ENCODE measurements at places on chromosomes 6 and 20.

DNA sequence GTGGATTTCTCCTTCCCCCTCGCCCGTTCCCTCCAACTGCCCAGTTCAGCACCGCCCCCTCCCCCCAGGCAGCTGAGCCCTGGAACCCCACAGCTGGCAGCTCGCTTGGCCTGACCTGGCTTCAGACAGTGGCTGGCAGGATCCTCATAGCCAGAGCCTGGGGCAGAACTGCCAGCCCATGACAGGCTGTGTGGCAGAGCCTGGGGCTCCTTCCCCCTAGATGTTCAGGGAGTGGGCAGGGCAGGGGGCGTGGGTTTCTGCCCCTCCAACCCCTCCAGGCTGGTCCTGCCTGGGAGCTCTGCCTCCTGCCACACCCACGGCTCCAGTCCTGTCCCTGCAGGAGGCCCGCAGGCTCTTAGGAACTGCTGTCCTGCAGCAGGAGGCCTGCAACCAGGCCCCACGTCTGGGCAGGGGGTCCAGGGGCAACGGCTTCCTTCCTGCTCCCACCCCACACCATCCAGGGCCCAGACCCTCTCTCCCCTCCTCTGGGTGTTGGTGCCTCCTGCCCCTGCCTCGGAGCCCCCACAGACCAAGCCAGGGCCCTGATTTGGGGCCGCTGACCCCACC, 9.6 kb upstream of the KCNQ2 start:
- DNase-seq = no peak
- H3K4me3 ChIP-seq = no peak overlapping the region
- H3K4me1 ChIP-seq = no peaks in the 10 kb centered on the region
- H3K36me3 ChIP-seq = peaks cover 3% of the 10 kb centered on the region

GRCh38 chr6:130503146-130503545, 137.3 kb downstream of the TMEM200A start:
- no peak for DNase-seq
- H3K36me3 ChIP-seq = no peaks in the 10 kb centered on the region
- no peaks in the 10 kb centered on the region for H3K4me1 ChIP-seq
- no peak overlapping the region for H3K27ac ChIP-seq
- H3K4me3 ChIP-seq = no peak overlapping the region
- H3K27me3 ChIP-seq = no peaks in the 10 kb centered on the region

GRCh38 chr20:36988494-36988966, 37.0 kb upstream of the SAMHD1 start:
- no peak overlapping the region for H3K4me3 ChIP-seq
- no peaks in the 10 kb centered on the region for H3K27me3 ChIP-seq
- peaks cover 9% of the 10 kb centered on the region for H3K36me3 ChIP-seq
- peaks cover 10% of the 10 kb centered on the region for H3K4me1 ChIP-seq
- no peak for DNase-seq

- no peak overlapping the region for H3K4me3 ChIP-seq
- no peaks in the 10 kb centered on the region for H3K27me3 ChIP-seq
- H3K4me1 ChIP-seq = peaks cover 6% of the 10 kb centered on the region
- no peak overlapping the region for H3K27ac ChIP-seq
These were observed 150.8 kb downstream of the ASCC3 start for GRCh38 chr6:100730001-100730980.

GRCh38 chr20:32336918-32337347, 21.2 kb upstream of the ASXL1 start:
- H3K27me3 ChIP-seq = no peaks in the 10 kb centered on the region
- peaks cover 31% of the 10 kb centered on the region for H3K4me1 ChIP-seq
- peak overlapping the region; percentile 24 for H3K27ac ChIP-seq
- H3K36me3 ChIP-seq = peaks cover 7% of the 10 kb centered on the region

DNA sequence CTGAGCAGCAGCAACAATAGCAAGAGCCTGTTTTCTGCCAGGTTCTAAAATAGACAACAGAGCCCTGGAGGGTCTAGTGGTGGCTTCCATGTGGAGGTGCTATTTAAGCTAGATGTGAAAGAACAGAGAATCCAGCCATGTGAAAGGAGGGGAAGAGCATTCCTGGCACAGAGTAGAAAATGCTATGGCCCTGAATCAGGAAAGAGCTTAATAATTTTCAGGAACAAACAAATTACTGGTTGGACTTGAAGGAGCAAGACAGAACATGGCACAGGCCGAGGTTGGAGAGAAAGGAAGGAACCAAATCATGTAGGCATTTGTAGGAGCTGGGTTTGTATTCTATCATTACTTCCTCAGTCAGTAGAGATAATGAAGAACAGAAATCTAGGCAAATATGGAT, 98.3 kb downstream of the AIG1 start:
- DNase-seq = no peak
- H3K36me3 ChIP-seq = peaks cover 7% of the 10 kb centered on the region
- no peaks in the 10 kb centered on the region for H3K27me3 ChIP-seq
- peaks cover 5% of the 10 kb centered on the region for H3K4me1 ChIP-seq
- no peak overlapping the region for H3K4me3 ChIP-seq

- H3K27me3 ChIP-seq = no peaks in the 10 kb centered on the region
- no peak overlapping the region for H3K27ac ChIP-seq
- no peaks in the 10 kb centered on the region for H3K4me1 ChIP-seq
- H3K4me3 ChIP-seq = no peak overlapping the region
These were observed 190.4 kb upstream of the JAG1 start for GRCh38 chr20:10864076-10864672.

DNA sequence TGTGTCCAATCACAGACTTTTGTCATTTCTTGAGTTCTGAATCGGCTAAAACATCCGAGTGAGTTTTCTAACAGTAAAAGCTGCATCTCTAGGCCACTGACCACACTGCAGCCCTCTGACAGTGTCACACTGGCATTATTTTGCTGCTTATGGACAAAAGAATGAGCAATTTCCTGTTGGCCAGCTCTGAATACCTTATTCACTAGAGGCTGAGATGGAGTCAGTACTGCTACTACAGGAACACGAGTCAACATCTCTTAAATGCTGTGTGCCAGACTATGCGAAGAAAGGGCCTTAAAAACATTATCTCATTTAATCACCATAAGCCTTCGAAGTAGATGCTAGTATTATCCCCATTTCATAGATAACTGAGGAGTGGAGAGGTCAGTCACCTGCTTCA, 42.5 kb upstream of the IPCEF1 start:
- H3K4me3 ChIP-seq = no peak overlapping the region
- H3K27ac ChIP-seq = no peak overlapping the region
- H3K36me3 ChIP-seq = peaks cover 1% of the 10 kb centered on the region
- H3K4me1 ChIP-seq = peaks cover 2% of the 10 kb centered on the region

DNA sequence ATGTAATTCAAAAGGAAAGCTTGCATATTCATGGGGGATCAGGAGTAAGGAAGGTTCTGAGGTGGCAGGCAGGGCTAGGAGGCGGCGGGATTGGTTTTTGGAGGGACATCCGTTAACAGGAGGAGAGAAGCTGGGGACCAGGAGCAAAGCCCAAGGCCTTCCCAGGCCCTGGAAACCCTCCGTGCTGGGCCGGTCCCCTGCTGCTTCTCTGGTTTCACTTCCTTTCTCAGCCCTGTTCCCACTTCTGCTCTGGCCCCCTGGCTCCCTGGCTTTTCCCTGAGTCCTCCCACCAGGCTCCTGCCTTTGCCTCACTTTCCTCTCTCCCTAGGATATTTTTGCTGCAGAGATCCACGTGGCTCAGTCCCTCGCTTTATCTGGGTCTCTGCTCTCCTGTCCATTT, 26.4 kb upstream of the SALL4 start:
- H3K4me3 ChIP-seq = no peak overlapping the region
- DNase-seq = no peak
- H3K4me1 ChIP-seq = no peaks in the 10 kb centered on the region
- no peak overlapping the region for H3K27ac ChIP-seq

- no peak overlapping the region for H3K27ac ChIP-seq
- DNase-seq = no peak
- no peak overlapping the region for H3K4me3 ChIP-seq
- H3K27me3 ChIP-seq = no peaks in the 10 kb centered on the region
- no peaks in the 10 kb centered on the region for H3K36me3 ChIP-seq
These were observed 145.7 kb downstream of the CDH4 start for GRCh38 chr20:61397790-61398189.

- H3K4me3 ChIP-seq = no peak overlapping the region
- H3K27ac ChIP-seq = no peak overlapping the region
- no peaks in the 10 kb centered on the region for H3K4me1 ChIP-seq
- DNase-seq = no peak
These were observed 22.5 kb downstream of the THBS2 start for GRCh38 chr6:169230946-169231789.

GRCh38 chr6:128204616-128205015, 303.8 kb upstream of the THEMIS start:
- H3K36me3 ChIP-seq = peaks cover 6% of the 10 kb centered on the region
- no peaks in the 10 kb centered on the region for H3K27me3 ChIP-seq
- peaks cover 13% of the 10 kb centered on the region for H3K4me1 ChIP-seq
- no peak overlapping the region for H3K4me3 ChIP-seq
- no peak for DNase-seq

GRCh38 chr6:43821101-43821886, 51.3 kb downstream of the VEGFA start:
- H3K27ac ChIP-seq = no peak overlapping the region
- no peak overlapping the region for H3K4me3 ChIP-seq
- peaks cover 8% of the 10 kb centered on the region for H3K27me3 ChIP-seq
- peaks cover 4% of the 10 kb centered on the region for H3K4me1 ChIP-seq
- H3K36me3 ChIP-seq = no peaks in the 10 kb centered on the region
- DNase-seq = no peak

GRCh38 chr6:170445487-170445886, 107.6 kb downstream of the PSMB1 start:
- H3K27ac ChIP-seq = no peak overlapping the region
- H3K4me1 ChIP-seq = no peaks in the 10 kb centered on the region
- no peaks in the 10 kb centered on the region for H3K36me3 ChIP-seq
- no peak overlapping the region for H3K4me3 ChIP-seq

DNA sequence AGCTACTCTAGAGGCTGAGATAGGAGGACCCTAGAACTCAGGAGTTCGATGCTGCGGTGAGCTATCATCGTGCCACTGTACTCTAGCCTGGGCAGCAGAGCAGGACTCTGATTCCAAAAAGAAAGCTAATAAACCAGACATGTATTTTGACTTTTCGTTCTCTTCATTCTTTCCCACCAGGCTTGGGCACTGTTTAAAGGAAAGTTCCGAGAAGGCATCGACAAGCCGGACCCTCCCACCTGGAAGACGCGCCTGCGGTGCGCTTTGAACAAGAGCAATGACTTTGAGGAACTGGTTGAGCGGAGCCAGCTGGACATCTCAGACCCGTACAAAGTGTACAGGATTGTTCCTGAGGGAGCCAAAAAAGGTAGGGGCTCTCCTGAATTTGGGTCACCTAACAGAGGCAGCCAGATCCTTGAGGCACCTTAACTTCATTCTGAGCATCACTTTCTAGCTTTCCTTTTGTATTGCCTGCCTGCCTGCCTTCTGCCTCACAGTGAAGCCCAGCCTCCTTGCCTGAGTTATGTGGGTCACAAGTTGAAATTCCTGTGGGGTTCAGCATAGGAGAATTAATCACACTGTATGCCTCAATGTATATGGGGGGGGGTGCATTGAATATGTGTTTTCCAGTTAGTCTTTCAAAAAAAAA, 3.2 kb downstream of the IRF4 start:
- H3K4me3 ChIP-seq = peak overlapping the region; percentile 27
- peaks cover 46% of the 10 kb centered on the region for H3K4me1 ChIP-seq
- DNase-seq = no peak
- H3K27ac ChIP-seq = peak overlapping the region; percentile 45
